ENCODE measurements at places on chromosomes 16 and 17.

GRCh38 chr16:50495673-50496072 lies 52.5 kb upstream of the NKD1 start:
- DNase-seq = no peak

DNA sequence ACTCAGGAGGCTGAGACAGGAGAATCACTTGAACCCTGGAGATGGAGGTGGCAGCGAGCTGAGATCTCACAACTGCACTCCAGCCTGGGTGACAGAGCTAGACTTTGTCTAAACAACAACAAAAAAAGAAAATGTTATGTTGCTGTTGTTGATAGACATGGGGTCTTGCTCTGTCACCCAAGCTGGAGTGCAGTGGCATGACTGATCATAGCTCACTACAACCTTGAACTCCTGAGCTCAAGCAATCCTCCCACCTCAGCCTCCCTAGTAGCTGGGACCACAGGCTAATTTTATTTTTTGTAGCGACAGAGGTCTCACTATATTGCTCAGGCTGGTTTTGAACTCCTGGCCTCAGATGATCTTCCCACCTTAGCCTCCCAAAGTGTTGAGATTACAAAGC lies 20.0 kb downstream of the FBXO47 start:
- no peak for DNase-seq

GRCh38 chr17:76076765-76077583 lies 2.0 kb upstream of the ZACN start:
- DNase-seq = peak; percentile 28

DNA sequence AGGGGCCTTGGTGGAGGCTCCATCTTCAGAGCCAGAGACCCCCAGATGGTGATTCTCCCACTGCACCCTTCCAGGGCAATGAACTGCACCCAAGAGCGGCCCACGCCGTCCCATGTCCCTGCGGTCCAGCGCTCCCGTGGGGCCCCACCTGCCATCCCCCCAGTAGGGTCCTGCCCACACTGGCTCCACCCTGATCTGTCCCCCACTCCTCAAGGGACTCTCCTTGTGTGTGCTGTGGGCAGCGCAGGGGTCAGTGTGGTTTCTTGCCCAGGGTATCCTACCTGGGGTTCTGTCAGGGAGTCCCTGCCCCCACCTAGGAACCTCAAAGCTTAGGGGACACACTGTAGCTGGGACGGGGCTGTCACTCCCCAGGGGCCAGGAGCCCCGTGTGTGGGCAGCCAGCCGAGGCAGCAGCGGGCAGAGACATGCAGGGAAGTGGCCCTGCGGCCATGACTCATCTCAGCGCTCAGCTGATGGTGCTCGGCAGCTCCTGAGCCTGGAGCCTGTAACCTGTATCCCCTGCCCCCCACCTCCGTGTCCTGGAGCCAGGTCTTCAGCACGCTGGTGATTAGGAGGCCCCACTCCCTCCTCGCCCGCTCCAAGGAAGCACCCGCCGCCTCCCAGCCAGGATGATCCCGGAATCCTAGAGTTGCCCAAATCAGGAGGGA lies 35.7 kb upstream of the SSTR5 start:
- DNase-seq = no peak

- no peak for DNase-seq
Observed at GRCh38 chr16:3963203-3963602, 82.7 kb upstream of the CREBBP start.

- DNase-seq = no peak
Observed at GRCh38 chr17:38872027-38872511, 2.2 kb downstream of the LASP1 start.

- no peak for DNase-seq
Observed at GRCh38 chr17:83200751-83201150, 121.3 kb downstream of the METRNL start.

DNA sequence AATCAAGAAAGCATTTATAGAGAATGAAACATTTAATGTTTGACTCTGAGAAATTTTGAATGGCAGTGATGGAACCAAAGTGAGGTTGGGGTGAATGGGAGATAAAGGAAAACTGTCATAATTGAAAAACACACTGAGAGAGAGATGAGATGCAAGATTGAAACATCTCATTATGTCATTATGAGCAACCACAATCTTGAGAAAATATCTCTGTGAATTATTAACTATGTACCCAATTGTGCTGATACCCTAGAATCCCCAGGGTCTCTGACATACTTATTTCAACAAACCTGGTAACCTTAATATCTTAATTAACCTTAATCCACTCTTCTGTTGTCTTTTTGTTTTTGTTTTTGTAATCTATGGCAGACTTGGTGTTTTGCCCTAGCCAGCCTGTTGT lies 143.5 kb upstream of the HLF start:
- no peak for DNase-seq

DNA sequence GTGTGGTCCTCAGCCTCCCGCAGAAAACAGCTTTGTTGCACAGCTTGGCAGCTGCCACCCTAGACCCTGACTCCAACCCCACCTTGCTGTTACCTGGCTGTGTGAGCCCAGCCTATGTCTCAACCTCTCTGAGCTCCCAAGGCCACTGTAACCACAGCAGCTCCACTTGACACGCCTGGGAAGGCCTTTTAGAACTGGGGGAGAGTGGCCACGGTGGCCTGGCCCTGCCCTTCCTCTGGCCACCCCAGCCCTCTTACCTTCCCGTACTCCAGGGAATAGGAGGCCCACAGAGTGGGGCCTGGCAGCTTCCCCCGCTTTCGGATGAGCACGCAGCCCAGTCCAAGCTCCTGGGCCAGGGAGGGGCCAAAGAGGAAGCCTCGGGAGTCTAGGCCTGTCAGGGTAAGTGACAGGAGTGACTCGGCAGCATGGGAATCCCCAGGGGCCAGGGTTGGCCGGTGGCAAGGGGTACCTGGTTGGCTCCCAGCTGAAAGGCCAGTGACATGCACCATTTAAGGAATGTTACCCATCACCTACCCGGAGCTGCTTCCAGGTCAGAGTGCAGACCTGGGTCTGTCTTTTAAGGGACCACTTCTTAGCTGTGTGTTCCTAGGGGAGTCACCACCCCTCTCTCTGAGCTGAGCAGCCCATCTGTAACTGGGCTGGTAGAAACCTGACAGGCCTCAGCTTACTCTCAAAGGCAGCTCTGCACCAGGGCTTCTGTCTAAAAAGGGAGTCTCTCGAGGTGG lies 1.4 kb downstream of the APRT start:
- DNase-seq = no peak

DNA sequence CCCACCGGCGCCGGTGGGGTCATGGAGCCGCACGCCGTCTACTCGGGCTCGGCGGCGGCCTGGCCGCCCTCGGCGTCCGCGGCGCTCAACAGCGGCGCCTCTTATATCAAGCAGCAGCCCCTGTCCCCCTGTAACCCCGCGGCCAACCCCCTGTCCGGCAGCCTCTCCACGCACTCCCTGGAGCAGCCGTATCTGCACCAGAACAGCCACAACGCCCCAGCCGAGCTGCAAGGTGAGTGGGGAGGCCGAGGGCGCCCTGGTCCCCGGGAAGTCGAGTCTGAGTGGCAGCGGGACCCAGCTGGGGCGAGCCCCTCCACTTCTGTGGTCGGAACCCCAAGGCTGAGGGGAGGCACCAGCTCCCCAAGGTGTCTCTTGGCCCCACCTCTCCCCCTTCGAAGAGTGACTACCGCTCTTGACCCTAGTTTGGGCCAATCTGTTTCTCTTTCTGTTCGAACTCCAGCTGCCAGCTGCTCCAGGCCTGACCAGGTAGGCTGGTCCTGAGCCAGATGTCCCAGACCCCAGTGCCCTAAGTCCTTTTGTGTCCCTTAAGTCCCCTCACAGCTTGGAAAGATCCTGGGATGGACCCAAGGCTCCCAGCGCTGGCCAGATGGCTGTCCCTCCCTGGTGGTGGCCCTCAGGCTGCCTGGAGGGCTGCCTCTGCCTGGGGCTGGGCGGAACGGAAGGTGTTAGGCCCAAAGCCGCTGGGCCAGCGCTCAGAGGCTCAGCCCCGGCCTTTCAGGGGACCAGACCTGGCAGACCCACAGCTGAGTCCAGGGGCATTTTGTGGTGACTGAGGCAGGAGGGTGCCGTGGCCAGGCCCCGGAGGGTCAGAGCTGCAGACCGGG lies 1.2 kb downstream of the FOXF1 start:
- DNase-seq = no peak

GRCh38 chr16:72783716-72784318 lies 264.1 kb downstream of the ZFHX3 start:
- no peak for DNase-seq

- DNase-seq = no peak
Observed at GRCh38 chr16:50763211-50763610, 21.3 kb downstream of the CYLD start.

DNA sequence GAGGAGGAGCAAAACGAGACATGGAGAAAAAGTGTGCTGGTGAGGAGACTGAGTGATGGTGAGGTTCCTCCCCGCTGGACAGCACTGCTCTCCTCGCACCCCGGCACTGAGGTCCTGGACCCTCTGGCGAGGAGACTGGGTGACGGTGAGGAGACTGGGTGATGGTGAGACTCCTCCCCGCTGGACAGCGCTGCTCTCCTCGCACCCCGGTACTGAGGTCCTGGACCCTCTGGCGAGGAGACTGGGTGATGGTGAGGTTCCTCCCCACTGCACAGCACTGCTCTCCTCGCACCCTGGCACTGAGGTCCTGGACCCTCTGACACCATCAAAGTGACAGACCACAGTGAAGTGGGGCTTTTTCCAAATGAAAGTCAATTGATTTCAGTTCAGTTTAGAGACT lies 10.9 kb downstream of the PITPNA start:
- DNase-seq = no peak

GRCh38 chr16:85525420-85526184 lies 87.5 kb upstream of the GSE1 start:
- no peak for DNase-seq

DNA sequence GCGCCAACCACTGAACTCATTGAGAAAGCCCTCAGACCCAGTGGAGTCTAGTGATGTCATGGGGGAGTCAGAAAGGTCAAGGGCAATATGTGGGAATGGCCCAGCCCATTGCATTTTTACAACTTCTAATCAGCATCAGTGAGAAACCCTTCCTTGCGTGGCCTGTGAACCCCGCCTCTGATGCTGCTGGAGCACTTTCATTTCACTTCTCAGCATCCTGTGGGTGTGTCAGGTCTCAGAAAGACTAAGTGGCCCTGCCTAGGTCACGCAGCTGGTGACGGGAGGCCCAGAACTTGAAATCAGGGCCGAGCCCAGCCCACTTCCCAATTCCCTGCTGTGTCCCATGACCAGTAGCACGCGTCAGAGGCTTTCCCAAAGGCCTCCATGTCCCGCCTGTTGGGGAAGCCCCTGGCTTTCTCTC lies 6.1 kb downstream of the DNAI2 start:
- DNase-seq = peak; percentile 39

DNA sequence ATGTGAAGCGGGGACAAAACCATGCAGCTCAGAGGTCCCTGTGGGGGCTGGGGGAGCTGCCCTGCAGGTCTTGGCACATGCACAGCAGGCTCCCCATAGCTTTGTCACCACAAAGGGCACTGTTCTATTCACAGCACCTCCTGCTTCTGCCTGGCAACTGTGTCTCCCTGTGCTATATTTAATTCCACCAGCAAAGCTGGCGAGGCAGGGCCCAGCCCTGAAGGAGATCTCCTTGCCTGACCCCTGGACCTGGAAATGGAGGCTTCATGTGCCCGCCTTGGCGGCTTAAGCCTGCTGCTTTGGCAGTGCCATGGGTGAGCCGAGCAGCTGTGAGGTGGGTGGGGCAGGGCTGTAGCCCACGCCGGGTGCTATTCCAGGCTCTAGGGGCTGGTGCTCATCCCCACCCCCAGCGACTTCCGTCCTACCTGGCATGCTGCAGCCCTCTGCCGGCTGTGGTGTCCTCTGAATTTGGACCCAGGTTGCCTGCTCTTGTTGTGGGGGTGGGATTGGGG lies 6.8 kb downstream of the LDHD start:
- DNase-seq = peak; percentile 70

DNA sequence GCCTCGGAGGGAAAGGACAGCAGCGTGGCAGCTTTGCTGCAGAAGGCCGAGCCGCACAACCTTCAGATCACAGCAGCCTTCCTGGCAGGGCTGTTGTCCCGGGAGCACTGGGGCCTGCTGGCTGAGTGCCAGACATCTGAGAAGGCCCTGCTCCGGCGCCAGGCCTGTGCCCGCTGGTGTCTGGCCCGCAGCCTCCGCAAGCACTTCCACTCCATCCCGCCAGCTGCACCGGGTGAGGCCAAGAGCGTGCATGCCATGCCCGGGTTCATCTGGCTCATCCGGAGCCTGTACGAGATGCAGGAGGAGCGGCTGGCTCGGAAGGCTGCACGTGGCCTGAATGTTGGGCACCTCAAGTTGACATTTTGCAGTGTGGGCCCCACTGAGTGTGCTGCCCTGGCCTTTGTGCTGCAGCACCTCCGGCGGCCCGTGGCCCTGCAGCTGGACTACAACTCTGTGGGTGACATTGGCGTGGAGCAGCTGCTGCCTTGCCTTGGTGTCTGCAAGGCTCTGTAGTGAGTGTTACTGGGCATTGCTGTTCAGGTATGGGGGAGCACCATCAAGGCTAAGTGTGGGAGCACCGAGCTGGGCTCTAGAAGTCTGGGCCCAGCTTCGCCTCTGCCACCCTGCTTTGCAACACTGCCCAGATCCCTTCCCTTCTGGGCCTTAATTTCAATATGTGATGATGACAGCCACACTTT lies 18.6 kb downstream of the NOD2 start:
- peak; percentile 85 for DNase-seq

- no peak for DNase-seq
Observed at GRCh38 chr16:57376313-57376818, 4.1 kb downstream of the CX3CL1 start.

- no peak for DNase-seq
Observed at GRCh38 chr17:49439305-49439672, 24.6 kb upstream of the PHB1 start.

DNA sequence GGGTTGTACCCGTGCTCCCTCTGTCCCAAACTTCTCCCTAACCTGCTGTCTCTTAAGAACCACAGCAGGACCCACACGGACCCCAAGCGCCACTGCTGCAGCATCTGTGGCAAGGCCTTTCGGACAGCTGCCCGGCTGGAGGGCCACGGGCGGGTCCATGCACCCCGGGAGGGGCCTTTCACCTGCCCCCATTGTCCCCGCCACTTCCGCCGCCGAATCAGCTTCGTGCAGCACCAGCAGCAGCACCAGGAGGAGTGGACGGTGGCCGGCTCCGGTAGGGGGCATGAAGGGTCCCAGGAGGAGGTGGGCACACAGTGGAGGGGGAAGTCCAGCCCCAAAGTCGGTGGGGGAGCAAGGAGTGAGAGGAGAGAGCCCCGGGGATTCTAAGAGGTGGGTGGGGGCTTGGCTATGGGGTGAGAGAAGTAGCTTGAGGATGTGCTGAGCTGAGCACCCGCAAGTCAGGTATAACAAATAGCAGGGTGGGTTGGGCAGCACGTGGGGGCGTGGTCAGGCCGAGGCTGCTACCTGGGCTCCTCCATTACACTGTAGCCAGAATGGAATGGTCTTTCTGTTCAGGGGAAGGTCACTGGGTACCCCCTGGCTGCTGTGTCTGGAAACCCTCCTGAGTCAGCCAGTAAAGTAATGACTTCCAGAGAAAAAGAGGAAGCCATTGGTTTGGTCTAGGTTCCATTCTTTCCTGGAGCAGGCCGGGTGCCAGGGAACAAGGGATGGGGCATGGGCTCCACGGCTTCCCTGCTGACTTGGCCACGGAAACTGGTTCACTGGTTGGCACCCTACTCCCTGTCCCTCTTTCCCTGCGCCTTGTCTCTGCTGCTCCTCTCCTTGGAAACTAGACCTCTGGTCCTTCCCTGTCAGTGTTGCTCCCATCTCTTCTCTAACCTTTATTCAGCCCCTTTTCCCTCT lies 7.1 kb downstream of the PRSS53 start:
- DNase-seq = no peak

- no peak for DNase-seq
Observed at GRCh38 chr16:23330583-23331249, 28.6 kb downstream of the SCNN1B start.

Measured in right hindlimb (tissue), 1 donor.